DMS153 (cell line): ENCODE measurements at places on chromosomes 1 and 21.

DNA sequence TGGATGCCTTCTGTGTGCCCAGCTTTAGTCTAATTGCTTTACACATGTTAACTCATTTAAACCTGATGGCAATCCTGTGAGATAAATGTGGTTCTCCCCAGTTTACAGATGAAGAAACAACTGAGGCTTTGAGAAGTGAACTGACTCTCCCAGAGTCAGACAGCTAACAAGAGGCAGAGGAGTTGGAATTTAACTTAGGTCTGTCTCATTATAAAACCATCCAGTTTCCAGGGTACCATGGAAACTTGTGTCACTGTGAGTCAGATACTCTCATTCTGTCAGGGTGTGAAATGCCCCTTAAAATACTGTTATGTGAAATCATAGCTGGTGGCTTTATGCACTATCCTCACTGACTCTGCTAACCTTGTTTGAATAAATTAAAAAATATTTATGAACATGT, 206.6 kb downstream of the PBX1 start:
- no peak for DNase-seq

DNA sequence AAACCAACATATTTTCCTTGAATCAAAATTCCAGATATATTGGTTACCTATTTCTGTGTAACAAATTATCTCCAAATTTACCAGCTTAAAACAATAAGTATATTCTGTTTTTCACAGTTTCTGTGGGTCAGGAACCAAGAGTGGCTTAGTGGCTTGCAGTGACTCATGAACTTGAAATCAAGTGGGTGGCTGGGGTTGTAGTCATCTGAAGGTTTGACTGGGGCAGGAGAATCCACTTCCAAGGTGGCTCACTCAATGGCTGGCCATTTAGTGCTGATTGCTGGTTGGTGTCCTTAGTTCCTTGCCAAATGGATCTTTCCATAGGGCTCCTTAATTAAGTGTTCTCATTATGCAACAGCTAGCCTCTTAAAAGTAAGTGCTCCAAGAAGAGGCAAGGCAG, 43.8 kb downstream of the ALG14 start:
- DNase-seq: no peak

GRCh38 chr1:92184632-92185031, 33.1 kb upstream of the C1orf146 start:
- no peak for DNase-seq

- DNase-seq: peak; percentile 19
These were observed 2.2 kb upstream of the IL20 start for GRCh38 chr1:206863266-206863665.

DNA sequence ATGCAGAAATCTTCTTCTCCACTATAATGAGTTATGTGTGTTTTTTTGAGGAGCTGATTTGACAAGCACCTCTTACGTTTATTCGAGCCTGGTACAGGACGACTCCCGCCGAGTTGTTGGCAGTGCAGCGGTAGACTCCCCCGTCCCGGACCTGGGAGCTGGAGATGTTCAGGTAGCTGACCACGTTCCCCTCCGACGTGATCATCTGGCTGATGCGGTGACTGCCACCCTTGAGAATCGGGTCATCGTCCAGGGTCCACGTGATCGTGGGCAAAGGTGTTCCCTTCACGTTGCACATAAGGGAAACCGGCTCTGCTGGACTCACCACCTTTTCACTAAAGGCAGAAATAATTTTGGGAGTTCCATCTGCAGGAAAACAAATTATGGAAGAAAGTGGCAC, 471.8 kb downstream of the PCP4 start:
- no peak for DNase-seq

GRCh38 chr1:33435096-33435820, 4.4 kb upstream of the PHC2 start:
- no peak for DNase-seq

GRCh38 chr21:17467392-17467791, 45.5 kb upstream of the CXADR start:
- no peak for DNase-seq

GRCh38 chr1:16017076-16017460, 775 bp downstream of the HSPB7 start:
- no peak for DNase-seq

- DNase-seq: no peak
These were observed 88.4 kb downstream of the EPB41 start for GRCh38 chr1:29002792-29003191.

- DNase-seq: peak; percentile 32
These were observed 43.0 kb downstream of the GALNT2 start for GRCh38 chr1:230109895-230110667.

DNA sequence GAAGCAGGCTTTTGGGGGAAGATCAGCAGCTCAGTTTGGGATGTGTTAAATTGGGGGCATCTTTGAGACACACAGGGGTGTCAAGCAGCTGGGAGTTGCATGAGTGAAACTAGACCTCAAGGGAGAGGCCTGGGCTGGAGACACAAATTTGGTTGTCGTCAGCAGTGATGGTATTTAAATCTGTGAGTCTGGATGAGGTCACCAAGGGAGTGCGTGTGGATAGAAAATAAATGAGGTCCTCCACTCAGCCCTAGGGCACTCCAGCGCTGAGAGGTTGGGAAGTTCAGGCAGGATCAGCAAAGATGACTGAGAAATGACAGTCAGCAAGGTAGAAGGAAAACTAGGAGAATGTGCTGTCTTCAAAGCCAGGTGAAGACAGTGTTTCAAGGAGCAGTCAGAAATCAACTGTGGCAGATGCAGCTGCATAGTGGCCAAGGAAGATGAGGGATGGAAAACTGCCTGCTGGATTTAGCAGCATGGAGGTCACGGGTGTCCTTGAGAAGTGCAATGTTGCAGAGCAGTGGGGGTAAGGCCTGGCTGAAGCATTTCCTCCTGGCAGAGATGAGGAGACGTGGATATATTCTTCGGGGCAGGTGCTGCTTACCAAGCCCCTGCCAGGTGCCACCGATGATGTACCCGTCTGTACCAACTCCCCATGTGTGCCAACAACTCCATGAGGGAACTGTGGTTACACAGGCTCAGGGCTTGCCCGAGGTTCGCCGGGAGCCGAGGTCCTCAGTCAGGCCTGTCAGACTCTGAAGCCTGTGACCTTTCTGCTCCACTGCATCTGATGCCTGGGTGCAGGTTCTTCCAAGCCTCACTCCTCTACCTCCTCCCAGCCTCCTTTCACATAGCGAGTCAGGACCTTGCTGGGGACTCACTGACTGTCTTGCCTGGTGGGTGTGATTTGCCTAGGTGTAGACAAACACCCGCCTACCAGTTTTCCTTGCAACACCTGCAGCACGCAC, 11.3 kb downstream of the MAP7D1 start:
- DNase-seq: no peak

DNA sequence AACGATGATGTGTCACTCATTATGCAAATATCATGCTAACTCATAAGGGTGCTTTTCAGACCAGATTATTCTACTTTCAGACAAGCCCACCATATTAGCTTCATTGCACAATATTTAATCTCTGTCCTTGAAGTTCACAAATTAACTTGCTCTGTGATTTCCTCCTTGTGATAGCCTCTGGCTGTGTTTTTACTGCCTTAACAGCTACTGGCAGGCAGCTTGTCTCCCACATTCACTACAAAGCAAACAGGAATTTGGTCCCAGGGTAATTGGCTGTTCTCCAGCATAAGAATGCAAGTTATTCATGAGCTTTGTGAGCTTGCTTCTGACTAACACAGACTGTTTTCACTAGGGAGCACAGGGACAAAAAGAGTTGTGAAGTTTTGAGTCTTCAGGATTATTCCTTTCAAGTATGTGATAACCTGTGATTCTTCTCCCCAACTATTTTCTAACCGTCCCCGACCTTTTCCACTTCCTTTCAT, 87.9 kb upstream of the HMCN1 start:
- DNase-seq: peak; percentile 90

- DNase-seq: no peak
These were observed 29.1 kb downstream of the LAMB3 start for GRCh38 chr1:209622841-209623829.

- no peak for DNase-seq
These were observed 4.3 kb downstream of the PPP2R5A start for GRCh38 chr1:212289262-212290077.

DNA sequence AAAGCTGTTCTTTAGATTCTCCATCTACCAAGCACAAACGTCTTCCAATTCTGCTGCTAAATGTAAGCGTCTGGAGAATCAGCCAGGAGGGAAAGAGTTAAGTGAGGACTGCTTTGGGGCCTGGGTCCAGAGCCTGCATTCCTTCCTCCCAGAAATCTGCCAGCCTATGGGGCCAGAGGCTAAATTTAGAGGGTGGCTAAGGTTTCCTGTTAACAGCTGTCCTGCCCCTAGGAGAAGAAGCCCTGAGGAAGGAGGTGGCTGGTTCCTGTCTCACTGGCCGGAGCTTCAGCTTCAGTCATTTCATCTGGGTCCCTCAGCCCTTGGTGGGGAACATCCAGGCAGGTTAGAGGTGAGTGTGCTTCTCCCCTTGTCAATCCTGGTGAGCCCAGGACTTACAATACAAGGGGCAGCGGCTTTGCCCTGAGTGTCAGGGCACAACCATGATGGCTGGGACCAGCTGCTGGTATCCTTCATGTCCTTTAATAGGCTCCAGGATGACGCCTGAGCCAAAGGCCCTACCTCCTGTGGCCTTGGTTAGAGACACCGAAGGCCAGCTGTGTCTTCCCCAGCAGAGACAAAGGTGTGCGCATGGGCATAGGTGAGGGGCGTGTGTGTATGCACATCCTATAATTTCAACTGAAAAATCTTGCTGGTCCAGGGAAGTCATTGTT, at the start of gene STYXL2:
STYXL2 (plus strand) TSS at position 230 of the 671 bp plus-strand sequence. CDS start 775 bp downstream, outside the sequence.
- no peak for DNase-seq

DNA sequence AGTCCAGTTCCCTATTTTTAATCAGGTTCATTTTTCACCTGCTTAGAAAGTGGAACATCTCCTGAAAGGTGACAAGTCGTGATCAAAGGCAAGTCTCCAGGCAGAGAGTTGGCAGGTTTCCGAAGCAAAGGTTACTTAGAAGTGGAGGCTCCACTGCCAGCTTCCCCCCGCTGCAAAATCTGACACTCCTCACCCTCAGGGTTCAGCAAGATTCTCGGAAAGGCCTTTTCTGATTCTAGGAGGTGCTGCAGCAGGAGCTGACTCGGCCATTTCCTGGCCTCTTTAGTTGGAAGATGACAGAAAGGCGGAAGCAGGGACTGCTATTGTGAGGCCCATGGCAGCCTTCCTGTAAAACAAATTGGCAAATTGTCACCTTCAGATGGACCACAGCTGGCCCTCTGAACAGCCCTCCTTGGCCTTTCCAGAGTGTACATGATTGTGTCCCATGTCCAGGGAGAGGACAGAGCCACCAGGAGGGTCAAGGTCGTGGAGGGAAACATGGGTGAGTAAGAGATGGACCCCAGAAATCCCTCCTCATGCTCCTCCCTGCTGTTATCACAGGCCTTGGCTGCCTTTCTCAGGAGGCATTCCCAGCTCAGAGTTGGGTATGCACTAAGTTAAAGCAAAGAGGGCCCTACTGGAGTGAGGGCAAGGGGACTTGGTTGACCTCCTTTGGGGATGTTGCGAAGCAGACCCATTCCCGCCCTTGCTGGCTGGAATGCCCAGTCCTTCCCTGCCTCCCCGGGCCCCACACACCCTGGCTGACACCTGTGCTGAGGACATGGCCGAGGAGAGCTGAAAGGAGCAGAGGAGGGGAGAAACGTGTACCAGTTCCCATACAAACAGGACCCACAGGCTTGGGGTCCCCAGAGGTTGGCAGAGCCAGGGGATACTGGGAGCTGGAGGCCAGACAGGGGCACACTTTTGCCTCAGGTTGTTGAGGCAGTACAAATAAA, 115.5 kb upstream of the IRF2BP2 start:
- peak; percentile 27 for DNase-seq

- no peak for DNase-seq
These were observed at the start of gene FAM167B for GRCh38 chr1:32246888-32247273. Gene FAM167B, plus strand, starts transcription at chr1:32247222. Its CDS starts 200 bp downstream, at chr1:32247422.

GRCh38 chr1:205658943-205659581, 21.2 kb downstream of the SLC45A3 start:
- DNase-seq: peak; percentile 48

GRCh38 chr1:195606483-195606882, 1001.8 kb downstream of the KCNT2 start:
- DNase-seq: no peak

DNA sequence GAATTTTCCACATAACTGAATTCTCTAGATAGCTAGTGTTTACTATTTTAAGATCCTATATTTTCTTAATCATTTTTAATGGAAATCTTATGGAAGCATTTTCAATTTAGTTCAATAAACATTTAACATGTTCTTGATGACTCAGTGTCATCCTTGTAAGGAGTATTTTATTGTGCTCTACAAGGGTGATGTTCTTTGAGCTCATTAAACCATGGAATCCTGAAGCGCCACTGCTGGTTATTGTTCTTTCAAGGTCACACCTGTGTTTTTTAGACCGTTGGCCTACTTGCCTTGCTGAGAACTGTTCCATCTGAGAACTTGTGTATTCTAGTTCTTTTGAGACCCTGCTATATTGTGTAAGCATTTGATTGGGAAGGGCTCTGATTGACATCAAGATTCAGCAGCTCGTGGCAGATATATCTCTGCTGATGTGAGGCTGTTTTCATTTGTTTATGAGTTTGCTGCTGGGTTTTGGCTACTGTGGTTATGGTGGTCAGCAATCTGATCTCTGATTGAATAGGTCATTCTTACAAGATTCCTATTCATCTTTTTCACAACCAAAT, 132.0 kb downstream of the GIPC2 start:
- no peak for DNase-seq

GRCh38 chr1:44249543-44249942, 36.3 kb downstream of the DMAP1 start:
- peak; percentile 67 for DNase-seq

GRCh38 chr1:46830665-46831322, 31.9 kb downstream of the CYP4B1 start:
- peak; percentile 61 for DNase-seq

GRCh38 chr21:45860493-45861155, 120.9 kb upstream of the COL6A1 start:
- no peak for DNase-seq

- peak; percentile 85 for DNase-seq
These were observed 13.0 kb upstream of the GUCA2A start for GRCh38 chr1:42177541-42177981.

DNA sequence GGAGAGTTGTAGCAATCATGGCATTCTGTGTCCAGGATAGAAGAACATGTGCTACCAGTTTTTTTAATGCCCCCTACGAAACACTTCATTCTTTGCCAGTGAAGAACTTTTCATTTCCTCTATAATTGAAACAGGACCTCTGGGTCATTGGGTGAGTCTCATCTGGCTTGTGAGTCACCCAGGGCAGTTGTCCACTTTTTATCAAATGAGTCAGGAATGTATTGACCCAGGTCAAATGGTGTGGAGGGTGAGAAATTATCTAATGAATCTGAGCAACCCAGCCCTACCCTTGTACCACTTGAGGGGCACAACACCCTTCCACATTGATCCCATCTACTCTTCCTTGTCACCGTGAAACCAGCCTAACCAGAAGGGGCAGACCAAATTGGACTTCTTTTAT, 417.3 kb upstream of the PROX1 start:
- no peak for DNase-seq

- DNase-seq: peak; percentile 23
These were observed 90.8 kb downstream of the ZP4 start for GRCh38 chr1:237799762-237800474.

- DNase-seq: no peak
These were observed 80.2 kb downstream of the CD58 start for GRCh38 chr1:116490588-116490987.

GRCh38 chr1:232477728-232478127, 152.2 kb downstream of the SIPA1L2 start:
- DNase-seq: no peak
